HFF-Myc (cell line): ENCODE measurements at places on chromosomes 7 and 10.
A peak's percentile ranks its signal among the peaks of the same experiment; 100 is the strongest.

DNA sequence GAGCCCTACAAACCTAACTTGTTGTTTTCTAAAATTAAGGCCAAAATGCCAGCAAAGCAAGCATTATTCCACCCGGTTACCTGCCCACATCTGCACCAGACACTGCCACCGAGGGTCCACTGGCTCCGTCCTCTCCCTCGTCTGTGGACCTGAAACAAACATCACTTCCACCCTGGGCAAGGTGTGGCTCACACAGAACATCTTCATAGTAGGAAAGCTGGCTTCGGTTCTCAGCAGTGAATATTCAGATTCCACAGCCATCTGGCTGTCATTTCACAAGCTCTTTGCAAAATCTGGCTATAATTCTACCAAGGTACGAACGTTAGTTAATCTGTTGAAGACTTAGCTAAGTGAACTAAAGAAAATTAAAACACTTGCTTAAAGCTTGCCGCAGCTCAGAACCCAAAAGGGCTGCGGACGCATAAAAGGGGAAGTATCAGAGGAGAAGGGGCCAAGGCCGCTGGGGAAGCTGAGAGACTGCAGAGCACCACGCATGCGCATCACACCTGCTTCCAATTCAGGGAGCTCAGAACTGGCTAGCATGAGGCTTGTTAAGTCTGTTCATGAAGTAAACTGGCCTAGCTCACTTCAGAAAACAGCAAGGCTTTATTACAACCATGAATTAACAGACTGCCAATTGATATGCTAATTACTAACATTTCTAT is 46.1 kb downstream of the PTPRN2 start:
- DNase-seq, result no peak

- no peak for DNase-seq
Measured at GRCh38 chr7:26865094-26865388, 651 bp upstream of the SKAP2 start.

GRCh38 chr7:143485094-143485493 is 7.4 kb downstream of the TAS2R41 start:
- no peak for DNase-seq

DNA sequence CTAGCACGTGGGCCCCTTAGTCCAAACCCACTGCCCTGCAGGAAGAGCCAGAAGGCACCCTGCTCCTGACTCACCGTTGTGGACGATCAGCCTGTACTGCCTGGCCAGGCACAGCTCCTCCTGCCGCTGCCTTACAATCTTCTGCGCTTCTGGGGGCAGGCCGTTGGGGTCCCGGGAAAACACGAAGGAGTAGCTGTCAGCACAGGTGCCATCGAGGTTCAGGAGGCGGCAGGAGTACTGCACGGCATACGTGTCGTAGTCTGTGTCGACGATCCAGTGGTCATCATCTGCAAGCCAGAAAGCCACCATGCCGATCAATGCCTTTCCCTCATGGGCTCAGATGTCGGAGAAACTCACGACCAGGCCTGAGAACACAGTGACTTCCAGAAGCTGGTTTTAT is 7.3 kb downstream of the RBP4 start:
- no peak for DNase-seq

DNA sequence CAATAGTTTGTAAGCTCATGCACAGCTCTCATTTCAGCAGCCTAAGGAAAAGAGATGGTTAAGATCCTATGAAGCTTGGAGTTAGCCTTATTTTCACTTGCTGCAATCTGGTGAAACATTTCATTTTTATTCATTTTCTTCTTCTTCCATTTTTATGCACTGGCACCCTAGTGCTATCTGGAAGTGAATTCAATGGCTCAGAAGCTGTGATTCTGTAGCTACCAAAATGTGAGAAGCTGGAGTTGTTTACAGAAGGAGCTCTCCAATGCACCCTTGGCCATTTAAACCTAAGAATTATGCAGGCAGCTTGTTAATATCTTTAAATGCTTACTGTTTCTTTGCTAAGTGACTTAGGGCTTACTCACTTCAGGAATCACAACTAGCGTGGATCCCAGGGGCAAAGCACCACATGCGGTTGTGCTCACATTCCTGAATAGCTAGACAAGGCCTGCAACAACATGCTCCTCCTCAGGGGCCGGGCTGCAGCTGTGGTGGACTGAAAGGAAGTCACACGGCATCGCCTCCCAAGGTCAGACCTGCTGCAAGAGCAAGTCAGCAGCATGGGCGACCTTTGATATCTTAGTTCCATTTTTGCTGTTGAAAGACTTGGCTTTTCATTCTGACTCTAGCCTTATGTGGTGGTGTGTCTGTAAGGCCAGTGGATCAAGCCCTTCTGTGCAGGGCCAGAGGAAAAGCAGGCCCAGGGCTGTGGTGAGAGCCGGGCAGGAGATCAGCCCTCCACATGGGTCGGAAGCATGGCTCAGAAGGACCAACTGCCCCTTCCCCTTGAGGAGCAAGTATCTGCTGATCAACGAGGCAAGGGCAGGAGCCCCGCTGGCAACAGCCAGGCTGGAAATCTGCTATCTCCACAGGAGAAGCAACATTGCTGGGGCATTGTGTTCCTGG is 91.9 kb upstream of the MBL2 start:
- DNase-seq, result peak; percentile 56

DNA sequence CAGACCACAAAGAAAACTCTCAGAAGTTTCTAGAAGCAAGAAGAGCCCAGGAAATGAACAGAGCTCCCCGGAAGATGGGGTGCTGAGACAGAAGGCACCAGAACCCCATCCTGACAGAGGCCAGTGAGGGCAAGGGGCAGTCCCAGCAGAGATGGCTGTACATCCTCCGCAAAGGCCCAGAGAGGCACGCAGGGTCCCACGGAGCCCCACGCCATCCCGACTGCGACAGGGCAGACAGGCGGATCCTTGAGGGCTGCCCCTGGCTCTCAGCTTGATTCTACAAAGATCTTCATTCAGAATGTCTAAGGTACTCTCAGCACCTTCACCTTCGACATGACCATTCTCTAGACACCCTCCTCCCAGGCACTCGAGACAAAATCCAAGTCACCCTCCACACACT is 107.9 kb upstream of the DDC start:
- no peak for DNase-seq

DNA sequence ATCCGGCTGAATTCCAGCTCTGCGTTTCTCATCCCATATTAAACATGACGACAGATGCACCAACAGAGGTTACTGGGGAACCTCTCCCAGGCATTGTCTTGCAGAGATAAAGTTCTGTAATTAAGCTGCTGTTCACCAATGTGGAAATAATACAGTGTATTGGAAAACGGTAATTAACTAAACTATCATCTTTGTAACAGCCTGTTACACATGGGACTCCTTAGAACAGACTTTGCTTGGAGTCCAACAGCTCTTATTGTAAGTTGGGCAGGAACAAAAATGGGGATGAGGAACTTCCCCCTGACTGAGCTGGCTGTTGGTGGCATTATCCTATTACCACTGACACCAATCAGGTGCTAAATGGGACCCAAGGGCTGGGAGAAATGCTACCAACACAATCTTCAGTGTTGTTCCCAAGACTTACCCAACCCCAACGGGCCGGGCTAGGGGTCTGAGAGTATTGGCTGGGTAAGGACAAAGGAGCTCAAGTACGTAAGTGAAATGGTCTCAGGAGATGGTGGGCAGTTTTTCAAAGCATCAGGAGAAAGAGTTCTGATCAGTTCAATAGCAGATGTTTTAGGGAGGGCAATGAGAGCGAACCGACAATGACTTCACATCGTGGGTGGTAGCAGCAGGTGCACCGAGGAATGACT is 759.4 kb downstream of the GRID1 start:
- no peak for DNase-seq

DNA sequence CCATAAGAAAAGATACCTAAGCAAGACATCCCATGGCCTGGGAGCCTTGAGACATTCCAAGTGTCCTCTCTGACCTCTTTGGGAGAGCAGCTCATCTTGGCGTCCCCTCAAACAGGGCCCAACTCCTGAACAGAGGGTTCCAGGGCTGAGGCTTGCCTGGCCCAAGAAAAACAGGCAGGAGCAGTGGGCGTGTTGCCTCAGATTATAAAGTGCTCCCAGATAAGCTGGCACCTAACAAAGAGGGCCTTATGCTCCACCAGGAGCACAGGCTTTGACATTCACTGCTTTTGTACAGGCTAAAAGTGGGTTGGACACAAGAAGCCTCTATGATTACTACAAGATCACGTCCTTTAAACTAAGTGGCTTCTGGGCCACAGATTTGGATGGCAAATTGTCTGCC is 193.1 kb downstream of the FGFR2 start:
- DNase-seq, result no peak

- no peak for DNase-seq
Measured at GRCh38 chr10:1403508-1404322, 333.6 kb downstream of the ADARB2 start.

- DNase-seq, result no peak
Measured at GRCh38 chr7:155168597-155169480, 98.7 kb downstream of the HTR5A start.

DNA sequence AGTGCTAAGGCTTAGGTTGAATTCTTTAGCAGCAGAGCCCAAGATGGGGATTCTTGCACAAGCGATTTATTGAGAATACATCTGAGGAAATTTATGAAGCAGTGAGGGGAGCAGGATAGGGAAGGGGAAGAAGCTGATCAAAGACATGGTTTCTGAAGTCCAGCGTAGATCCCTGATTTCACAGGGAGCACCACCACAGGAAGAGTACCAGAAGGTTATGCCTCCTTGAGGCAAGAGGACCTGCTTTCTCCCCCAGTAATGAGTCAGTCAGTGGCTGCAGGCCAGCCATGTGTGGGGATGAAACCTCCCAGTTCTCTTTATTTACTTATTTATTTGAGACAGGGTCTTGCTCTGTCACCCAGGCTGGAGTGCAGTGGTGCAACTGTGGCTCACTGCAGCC is 35.0 kb upstream of the CBLL1 start:
- DNase-seq, result no peak

GRCh38 chr7:17530741-17531421 is 232.4 kb downstream of the AHR start:
- no peak for DNase-seq

- DNase-seq, result no peak
Measured at GRCh38 chr10:131580076-131580652, 268.6 kb upstream of the TCERG1L start.

DNA sequence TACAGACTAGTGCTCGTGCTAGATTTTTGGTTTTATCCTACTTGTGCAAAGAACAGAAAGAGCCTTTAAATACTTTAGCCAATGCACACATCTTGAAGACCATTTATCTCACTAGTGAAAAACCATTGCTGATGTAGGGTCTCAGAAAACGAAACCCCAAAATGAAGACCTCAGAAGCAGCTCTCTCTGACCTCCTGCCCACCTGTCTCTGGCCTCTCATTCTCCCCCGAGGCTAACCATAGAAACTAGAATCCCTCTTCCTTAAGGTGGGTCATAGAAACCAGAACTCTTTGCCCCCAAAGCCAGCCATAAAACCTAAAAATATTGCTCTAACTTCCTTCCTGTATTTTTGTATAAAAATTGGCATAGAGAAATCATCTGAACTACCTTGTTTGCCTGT is 112.2 kb downstream of the KIF20B start:
- no peak for DNase-seq

GRCh38 chr10:80161321-80162083 is 29.0 kb downstream of the PLAC9 start:
- DNase-seq, result no peak
